ENCODE measurements at places on chromosomes 3 and 15.

- DNase-seq = no peak
These were observed 69.9 kb downstream of the EPHB3 start for GRCh38 chr3:184631472-184631861.

- DNase-seq = no peak
These were observed 32.7 kb downstream of the ARL14 start for GRCh38 chr3:160709477-160710182.

DNA sequence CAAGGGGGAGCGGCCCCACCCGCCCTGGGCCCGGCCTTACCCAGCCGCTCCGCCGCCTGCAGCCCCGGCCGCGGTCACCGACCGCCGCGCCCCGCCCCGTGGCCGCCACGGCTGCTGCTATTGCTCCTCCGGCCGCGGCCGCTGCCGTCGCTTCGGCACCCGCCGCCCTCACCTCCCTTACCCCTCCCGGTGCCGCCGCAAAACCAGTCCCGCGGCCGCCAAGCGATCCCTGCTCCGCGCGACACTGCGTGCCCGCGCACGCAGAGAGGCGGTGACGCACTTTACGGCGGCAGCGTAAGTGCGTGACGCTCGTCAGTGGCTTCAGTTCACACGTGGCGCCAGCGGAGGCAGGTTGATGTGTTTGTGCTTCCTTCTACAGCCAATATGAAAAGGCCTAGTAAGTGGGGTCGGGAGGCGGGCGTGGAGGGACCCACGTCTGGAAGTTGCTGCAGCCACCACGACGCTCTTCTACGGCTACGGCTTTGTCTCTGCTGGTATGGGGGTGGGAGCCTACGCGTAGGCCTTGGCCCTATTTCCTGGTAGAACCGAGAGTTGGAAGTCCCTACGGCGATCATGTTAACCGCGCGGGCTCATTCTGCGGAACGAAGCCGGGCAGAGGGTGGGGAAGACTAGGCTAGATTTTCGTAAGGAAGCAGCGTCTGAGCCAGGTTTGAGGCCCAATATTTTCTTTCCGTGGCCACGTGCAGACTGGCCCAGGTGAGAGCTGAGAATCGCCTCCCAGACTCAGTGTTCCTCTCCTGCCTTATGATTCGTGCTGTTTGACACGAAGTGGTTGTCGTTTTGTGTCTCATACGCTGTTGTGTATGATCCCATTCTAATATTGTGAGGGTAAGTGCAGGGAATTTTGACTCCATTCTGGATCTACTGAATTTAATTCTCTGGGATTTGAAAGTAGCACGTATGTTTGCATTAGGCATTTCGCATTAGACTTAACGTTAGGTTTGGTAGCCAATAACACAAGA lies at the start of the genes GNL3 and PBRM1:
GNL3 (plus strand) TSS at position 324 of the 983 bp plus-strand sequence; CDS start at position 385, 61 bp downstream.
PBRM1 (minus strand) TSS at position 205 of the 983 bp plus-strand sequence.
- DNase-seq = peak; percentile 39

- DNase-seq = no peak
These were observed 42.3 kb upstream of the ADPGK start for GRCh38 chr15:72825829-72826228.

DNA sequence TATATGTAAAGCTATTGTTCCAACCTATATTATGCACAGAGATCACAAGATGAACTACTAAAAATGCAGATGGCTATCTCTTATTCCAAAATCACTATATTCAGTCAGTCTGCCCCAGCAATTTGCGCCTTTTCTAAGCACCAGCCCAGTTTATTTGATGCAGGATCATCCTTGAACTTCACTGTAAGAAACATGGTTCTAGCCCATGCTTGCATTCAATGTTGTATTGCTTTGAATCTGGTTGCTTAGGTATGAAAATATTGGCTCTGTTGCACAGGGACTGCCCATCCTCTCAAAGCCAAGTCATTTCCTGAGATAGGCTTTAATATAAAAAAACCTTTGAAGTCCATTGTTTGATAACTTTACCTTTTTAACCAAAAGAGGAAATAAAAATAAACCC lies 170.5 kb upstream of the LRIG1 start:
- DNase-seq = no peak

GRCh38 chr3:72722930-72723726 lies 125.1 kb downstream of the SHQ1 start:
- DNase-seq = no peak

GRCh38 chr15:24734396-24734795 lies 58.8 kb downstream of the NPAP1 start:
- no peak for DNase-seq

DNA sequence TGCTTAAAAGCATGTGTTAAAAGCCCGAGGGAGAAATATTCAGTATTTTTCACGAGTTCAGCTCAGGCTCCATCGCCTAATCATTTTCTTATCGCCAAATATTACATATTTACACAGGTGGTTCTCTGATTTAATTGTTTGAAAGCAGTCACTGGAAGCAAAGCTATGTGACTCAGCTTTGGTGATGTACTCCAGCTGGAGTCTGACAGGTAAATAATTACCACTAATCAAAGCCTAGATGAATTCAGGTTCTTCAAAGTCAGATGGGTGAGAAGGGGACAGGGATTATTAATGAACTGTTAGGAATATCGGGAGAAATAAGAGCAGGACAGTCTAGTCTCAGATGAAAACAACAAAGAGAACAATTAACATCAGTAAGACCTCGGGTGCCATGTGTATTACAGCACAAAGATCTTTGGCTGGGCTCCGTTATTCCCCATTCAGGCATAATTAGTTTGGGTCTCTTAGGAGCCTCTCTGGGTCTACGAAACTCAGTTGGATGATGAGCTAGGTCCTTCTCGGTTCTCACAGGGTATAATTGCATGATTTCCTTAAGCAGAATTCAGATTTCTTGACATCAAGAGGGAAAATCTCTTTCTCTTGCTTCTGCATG lies 331.7 kb upstream of the ADAMTS9 start:
- no peak for DNase-seq

DNA sequence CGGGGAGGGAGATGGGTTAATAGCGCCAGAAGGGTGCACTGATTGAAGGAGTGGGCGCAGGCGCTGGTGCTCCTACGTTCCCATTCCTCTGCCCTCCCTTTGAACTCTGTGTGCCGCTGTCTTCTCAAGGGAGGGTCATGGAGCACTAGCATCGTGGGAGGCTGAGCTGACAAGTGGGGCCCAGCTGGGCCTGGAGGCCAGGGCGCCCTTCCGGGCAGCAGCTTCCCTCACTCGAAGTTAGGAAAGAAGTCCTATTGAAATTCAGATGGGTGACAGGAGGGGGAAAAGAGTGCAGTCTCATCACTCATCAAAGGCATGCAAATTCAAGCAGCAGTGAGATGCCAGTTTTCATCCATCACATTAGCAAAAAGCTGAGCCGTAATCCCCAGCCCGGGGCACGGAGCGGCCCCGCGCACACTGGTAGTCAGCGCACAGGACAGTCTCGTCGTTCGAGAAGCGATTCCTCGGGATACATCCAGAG lies 128.2 kb downstream of the LRRK1 start:
- no peak for DNase-seq

- DNase-seq = no peak
These were observed 122.1 kb upstream of the TPRG1 start for GRCh38 chr3:189049458-189050236.

- DNase-seq = no peak
These were observed 51.5 kb downstream of the TJP1 start for GRCh38 chr15:29770796-29771195.

GRCh38 chr3:56200251-56200650 lies 268.0 kb downstream of the ERC2 start:
- DNase-seq = no peak

- DNase-seq = peak; percentile 17
These were observed 58.5 kb upstream of the SLC24A5 start for GRCh38 chr15:48062148-48062872.

GRCh38 chr3:23653647-23654525 lies 151.9 kb upstream of the UBE2E1 start:
- no peak for DNase-seq

GRCh38 chr3:87201727-87202126 lies 25.4 kb upstream of the CHMP2B start:
- DNase-seq = no peak

GRCh38 chr3:138477120-138477519 lies 42.7 kb downstream of the ESYT3 start:
- DNase-seq = no peak

GRCh38 chr3:81308306-81308705 lies 453.1 kb downstream of the GBE1 start:
- DNase-seq = no peak

DNA sequence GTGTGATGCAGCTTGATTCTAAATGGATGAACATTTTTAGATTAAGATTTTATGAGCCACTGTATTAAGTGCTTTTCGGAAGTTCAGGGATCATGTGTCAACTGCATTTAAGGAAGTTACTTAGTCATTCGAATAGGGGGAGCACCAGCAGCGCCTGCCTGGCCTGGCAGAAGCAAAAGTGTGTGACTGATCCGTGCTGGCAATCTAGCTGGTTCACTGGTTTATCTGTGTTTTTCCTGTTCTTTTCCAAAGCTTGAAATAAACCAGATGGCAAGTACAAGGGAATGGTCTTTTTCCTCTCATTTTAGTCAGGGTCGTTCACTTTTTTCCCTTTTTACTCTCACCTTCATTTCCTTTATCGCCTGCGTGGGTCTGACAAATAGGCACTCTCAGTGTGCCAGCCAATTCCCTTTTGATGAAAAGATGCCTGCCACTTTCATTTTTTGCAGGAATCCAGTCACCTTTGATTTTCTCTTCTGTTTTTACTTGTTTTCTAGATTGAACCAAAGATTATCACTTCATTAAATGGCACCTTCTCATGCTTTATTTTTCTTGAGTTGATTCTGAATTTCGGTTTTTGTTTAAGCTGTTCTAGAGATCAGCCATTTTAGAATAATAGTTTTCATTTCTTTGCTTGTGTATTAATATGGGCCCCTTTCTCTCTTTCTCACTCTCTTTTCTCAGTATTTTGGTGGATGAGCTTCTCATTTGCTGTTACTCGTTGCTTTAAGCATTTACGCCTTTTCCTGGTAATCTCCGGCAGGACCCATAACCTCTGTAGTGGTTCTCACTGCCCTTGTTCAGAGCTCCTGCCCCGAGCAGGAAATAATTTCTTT lies 2.8 kb downstream of the ABHD2 start:
- no peak for DNase-seq
